Caki2 (cell line): ENCODE measurements at places on chromosomes 2 and 18.

GRCh38 chr2:66987733-66988132 lies 409.4 kb upstream of the ETAA1 start:
- no peak for DNase-seq

GRCh38 chr18:6781142-6781714 lies 51.7 kb downstream of the ARHGAP28 start:
- no peak for DNase-seq

DNA sequence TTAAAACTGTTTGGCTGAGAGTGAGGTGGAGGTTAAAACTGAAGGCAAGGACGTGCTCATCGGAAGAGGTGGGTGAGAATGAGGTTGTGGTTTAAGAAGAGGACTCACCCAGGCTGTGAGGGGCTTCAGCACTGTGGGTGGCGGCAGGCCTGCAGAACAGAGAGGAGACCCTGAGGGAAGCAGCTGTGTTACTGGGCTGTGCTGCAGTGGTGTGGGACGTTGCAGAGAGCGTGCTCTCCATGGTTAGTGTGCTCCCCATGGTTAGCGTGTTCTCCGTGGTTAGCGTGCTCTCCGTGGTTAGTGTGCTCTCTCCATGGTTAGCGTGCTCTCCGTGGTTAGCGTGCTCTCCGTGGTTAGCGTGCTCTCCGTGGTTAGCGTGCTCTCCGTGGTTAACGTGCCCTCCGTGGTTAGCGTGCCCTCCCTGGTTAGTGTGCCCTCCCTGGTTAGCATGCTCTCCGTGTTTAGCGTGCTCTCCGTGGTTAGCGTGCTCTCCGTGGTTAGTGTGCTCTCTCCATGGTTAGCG lies 68.5 kb upstream of the NFATC1 start:
- no peak for DNase-seq

- peak; percentile 70 for DNase-seq
Observed at GRCh38 chr2:223759569-223760430, 77.6 kb downstream of the AP1S3 start.

GRCh38 chr2:25078170-25079049 lies 36.5 kb downstream of the EFR3B start:
- peak; percentile 98 for DNase-seq

GRCh38 chr2:233354971-233355574 lies 779 bp downstream of the DGKD start:
- DNase-seq = no peak
